ENCODE measurements at places on chromosomes 3 and 15. TPM values are rescaled to one million over a fixed set of nuclear protein-coding genes. Genes with fewer than 3 reads are reported as not detected.

DNA sequence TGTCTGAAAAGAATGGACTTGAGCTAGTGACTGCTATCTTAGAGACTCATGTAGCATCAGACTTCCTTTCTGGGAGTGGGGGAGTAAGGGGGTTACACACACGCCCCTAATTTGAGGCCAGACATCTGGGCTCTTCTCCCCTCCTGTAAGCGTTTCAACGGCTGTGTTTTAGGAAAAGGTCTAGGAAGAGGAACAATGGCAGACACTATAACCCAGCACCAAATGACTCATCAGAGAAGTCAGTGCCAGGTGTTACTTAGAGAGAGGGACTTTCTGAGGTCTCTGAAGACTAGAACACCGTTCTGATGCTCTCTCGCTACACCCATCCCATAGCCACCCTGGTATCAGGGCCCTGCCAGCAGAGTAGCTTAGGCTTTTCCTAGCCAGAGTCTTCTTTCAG, 65.5 kb downstream of the SSUH2 start:
- DNase-seq: no peak
- no peak overlapping the region for H3K4me3 ChIP-seq
- no peaks in the 10 kb centered on the region for H3K27me3 ChIP-seq
- peaks cover 14% of the 10 kb centered on the region for H3K4me1 ChIP-seq

- peaks cover 37% of the 10 kb centered on the region for H3K4me1 ChIP-seq
- no peak overlapping the region for H3K27ac ChIP-seq
Observed at GRCh38 chr15:92079647-92080255, 226.2 kb downstream of the SLCO3A1 start.

DNA sequence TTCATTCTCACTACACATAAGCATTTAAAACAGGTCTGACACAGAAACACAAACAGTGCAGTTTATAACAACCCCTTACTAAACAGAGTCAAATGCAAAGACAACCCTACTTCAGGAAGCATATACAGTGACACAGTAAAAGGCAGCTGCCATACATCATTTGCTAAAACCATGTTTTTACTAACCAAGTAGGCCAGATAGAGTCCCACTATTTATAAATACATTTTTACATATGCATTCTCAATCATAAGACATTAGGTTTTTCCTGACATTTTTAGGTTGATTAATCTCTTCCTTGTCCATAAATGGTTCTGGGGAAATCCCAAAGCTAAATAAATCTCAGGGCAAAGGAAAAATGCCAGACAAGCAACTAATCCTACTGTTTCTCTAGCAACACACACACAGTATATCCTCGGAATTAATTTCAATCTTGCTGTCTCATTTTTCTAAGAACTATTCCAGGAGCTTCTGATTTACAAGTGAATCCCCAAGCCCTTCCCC, 39.0 kb downstream of the CHAC1 start:
- H3K27ac ChIP-seq: no peak overlapping the region
- H3K4me1 ChIP-seq: no peaks in the 10 kb centered on the region
- DNase-seq: no peak
- peaks cover 70% of the 10 kb centered on the region for H3K36me3 ChIP-seq

DNA sequence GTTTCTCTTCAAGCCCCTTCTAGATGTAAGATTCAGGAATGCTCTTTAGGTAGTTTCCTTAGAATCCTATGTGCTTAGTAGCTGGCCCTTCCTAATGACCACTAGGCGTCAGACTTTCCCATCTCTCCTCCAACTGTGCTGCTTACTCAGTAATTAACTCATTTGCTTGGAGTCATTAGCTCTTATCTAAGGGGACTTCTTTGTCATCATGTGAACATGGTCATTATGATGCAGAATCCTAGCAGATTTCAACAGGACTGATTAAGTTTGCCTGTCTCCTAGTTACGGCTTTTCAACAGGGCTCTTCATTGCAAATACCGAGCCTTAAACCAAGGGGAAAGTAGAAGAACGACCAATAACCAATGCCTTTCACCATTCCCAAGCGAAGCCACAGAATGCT, 46.4 kb downstream of the GJD2 start:
- H3K36me3 ChIP-seq: no peaks in the 10 kb centered on the region
- no peak overlapping the region for H3K4me3 ChIP-seq

DNA sequence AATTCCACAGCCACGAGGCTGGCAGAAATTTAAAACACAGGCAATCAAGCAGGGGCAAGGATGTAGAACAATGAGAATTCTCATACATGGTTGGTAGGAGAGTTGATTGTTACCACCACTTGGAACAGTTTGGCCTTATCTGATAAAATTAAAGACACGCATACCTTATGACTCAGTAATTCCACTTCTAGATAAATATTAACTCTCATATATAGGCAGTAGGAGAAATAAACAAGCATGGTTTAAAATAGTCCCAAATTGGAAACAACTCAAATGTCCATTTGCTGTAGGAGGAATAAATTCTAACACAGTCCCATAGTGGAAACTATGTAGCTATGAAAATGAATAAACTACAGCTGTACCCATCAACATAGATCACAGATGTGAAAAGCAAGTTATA, 42.3 kb upstream of the USP3 start:
- DNase-seq: no peak
- no peak overlapping the region for H3K27ac ChIP-seq
- no peaks in the 10 kb centered on the region for H3K27me3 ChIP-seq
- H3K36me3 ChIP-seq: no peaks in the 10 kb centered on the region

DNA sequence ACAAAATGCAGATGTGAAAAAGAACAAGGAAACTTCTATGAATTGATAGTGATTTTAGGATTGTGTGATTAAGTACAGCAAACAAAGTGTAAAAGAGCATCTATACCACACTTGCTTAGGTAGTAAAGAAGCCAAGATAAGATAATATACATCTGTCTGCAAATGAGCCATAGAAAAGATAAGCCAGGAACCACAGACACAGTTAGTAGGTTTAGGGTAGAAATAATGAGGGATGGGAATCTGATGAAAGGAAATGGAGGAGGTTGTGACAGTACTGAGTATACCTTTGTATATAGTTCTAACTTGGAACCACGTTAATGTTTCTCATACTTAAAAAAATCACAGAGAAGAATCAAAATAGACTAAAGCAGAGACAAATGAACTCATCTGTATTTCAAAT, 54.0 kb downstream of the TCF12 start:
- H3K27ac ChIP-seq: no peak overlapping the region
- no peaks in the 10 kb centered on the region for H3K4me1 ChIP-seq
- H3K36me3 ChIP-seq: no peaks in the 10 kb centered on the region
- H3K27me3 ChIP-seq: no peaks in the 10 kb centered on the region
- no peak overlapping the region for H3K4me3 ChIP-seq

- H3K27ac ChIP-seq: no peak overlapping the region
- no peaks in the 10 kb centered on the region for H3K36me3 ChIP-seq
- DNase-seq: no peak
- no peaks in the 10 kb centered on the region for H3K27me3 ChIP-seq
- no peak overlapping the region for H3K4me3 ChIP-seq
Observed at GRCh38 chr3:148500881-148501280, 196.8 kb upstream of the AGTR1 start.

DNA sequence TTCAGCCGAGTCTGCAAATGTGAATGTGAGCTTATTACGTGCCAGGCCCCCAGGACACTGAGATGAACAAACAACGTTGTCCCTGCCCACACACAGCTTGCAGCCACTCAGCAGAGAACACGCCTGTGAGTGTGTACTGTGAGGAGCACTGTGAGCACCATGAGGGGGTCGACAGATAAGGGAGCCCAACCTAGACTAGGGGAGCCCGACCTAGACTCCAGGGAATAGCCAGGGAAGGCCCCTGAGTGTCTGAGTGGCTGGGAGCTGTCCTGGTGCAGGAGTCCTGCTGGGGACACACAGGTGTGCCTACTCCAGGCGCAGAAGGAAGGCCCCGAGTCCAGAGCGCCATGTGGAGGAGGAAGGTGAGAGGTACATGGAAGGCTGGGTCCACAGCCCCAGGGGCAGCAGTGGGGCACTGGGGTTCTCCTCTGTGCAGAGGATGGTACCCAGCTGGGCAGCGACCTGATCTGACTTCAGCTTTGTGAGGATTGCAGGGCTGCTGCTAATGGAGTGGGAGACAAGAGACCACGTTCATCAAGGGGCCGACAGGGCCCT, 36.5 kb downstream of the MGLL start:
- no peak overlapping the region for H3K4me3 ChIP-seq
- peaks cover 49% of the 10 kb centered on the region for H3K4me1 ChIP-seq
- peak overlapping the region; percentile 55 for H3K27ac ChIP-seq
- DNase-seq: peak; percentile 62
- no peaks in the 10 kb centered on the region for H3K27me3 ChIP-seq

DNA sequence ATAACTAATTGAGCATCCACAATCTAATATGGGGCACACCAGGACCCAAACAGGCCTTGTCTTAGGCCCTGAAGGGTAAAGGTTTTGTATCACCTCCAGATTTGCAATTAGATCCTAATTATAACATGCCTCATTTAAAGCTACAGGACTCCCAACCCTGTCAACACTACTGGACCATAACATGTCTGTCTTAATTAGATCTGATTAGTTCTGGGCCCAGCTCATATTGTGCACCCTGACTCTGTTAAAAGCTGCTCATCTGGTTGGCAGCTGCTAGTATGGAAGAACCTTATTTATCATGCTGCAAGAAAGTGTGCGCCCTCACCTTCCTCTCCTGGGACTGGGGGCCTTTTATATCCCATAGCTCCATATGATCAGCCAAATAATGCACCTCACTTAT, 457.8 kb downstream of the ROBO1 start:
- no peaks in the 10 kb centered on the region for H3K4me1 ChIP-seq
- no peaks in the 10 kb centered on the region for H3K36me3 ChIP-seq
- no peak for DNase-seq
- H3K27ac ChIP-seq: no peak overlapping the region

DNA sequence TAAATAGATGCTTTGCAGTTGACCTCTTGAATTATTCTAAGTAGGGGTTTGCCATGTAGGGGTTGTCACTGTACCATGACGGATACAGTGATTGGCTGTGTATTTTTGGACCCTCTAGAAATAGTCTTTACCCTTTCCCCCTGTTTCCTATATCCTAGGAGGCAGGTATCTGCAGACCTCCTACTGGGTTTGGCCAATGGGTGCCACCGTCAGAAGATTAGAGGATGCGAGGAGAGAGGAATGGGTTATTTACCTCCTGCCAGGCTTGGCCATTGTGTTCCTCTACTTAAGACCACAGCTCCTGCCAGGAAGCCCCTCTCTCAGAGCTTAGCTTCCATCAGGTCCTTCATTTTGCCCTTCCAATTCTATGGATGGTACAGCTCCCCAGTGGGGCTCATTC, 40.2 kb upstream of the CLRN1 start:
- no peak overlapping the region for H3K4me3 ChIP-seq
- no peaks in the 10 kb centered on the region for H3K36me3 ChIP-seq
- H3K27ac ChIP-seq: no peak overlapping the region
- H3K4me1 ChIP-seq: no peaks in the 10 kb centered on the region

DNA sequence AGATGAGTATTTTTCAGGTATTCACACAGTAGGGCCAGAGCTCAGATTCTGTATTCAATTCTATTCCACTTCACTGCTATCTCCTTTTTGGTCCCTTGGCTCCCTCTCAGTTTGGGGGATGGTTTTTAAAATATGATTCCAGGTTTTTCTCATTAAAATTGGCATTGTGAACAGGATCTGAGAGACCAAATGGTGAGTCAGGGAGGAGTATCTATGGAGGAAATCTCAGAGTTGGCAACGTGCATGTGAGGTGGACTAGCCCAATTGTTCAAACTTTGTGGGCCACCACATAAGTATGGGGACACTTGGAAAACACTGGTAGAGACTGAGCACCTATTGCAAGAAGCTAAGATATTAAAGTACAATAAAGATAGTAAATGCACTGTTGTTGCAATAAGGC, 53.9 kb upstream of the TTC14 start:
- H3K4me3 ChIP-seq: no peak overlapping the region
- no peaks in the 10 kb centered on the region for H3K36me3 ChIP-seq
- no peak for DNase-seq
- H3K27me3 ChIP-seq: no peaks in the 10 kb centered on the region
- no peak overlapping the region for H3K27ac ChIP-seq

- no peaks in the 10 kb centered on the region for H3K27me3 ChIP-seq
- H3K4me1 ChIP-seq: no peaks in the 10 kb centered on the region
- no peak for DNase-seq
- no peaks in the 10 kb centered on the region for H3K36me3 ChIP-seq
Observed at GRCh38 chr3:117892431-117892841, 1142.2 kb downstream of the IGSF11 start.

DNA sequence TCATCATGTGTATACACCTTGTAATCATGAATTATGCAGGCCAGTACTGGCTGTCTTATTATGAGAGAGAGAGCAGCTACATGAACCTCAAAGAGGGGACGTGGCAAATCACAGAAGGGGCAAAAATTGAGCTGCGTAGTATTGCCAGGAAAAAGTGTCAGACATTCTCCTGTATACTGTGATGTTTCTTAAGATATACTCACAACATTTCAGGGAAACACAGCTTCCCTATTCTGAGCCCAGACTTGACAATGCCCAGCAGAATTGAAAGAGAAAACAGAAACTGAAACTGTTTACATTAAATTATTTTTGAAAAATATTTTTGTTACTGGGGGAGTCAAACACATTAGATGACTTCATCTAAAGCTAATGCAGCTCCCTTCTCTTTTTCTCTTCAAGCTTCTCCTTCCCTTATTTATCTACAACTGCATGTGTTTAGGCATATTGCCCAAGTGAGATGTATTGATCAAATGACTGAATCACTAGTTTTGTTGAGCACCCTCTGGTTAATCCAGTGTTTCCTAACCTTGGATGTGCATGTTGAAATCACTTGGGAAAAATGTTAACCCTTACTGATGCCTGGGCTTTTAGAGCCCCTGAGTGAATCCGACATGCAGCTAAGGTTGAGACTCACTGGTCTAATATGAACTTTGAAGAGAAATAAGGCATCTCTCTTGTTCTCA, 39.5 kb downstream of the CADPS start:
- H3K4me3 ChIP-seq: no peak overlapping the region
- no peak overlapping the region for H3K27ac ChIP-seq
- DNase-seq: no peak
- H3K27me3 ChIP-seq: no peaks in the 10 kb centered on the region
- H3K4me1 ChIP-seq: no peaks in the 10 kb centered on the region

GRCh38 chr15:56732135-56732885, 999 bp downstream of the ZNF280D start:
- no peaks in the 10 kb centered on the region for H3K36me3 ChIP-seq
- H3K4me3 ChIP-seq: peak overlapping the region; percentile 68
- H3K27me3 ChIP-seq: no peaks in the 10 kb centered on the region
- peaks cover 32% of the 10 kb centered on the region for H3K4me1 ChIP-seq

The CLDN11 gene
- 11.7 TPM for total RNA-seq

The CKMT1B gene
- total RNA-seq: 0.84 TPM

The TSEN2 gene
- 16.0 TPM for total RNA-seq

The CPN2 gene
- total RNA-seq: not detected

The STXBP5L gene
- not detected for total RNA-seq

The PP2D1 gene
- total RNA-seq: not detected
